ENCODE measurements at places on chromosomes 12 and 14.

DNA sequence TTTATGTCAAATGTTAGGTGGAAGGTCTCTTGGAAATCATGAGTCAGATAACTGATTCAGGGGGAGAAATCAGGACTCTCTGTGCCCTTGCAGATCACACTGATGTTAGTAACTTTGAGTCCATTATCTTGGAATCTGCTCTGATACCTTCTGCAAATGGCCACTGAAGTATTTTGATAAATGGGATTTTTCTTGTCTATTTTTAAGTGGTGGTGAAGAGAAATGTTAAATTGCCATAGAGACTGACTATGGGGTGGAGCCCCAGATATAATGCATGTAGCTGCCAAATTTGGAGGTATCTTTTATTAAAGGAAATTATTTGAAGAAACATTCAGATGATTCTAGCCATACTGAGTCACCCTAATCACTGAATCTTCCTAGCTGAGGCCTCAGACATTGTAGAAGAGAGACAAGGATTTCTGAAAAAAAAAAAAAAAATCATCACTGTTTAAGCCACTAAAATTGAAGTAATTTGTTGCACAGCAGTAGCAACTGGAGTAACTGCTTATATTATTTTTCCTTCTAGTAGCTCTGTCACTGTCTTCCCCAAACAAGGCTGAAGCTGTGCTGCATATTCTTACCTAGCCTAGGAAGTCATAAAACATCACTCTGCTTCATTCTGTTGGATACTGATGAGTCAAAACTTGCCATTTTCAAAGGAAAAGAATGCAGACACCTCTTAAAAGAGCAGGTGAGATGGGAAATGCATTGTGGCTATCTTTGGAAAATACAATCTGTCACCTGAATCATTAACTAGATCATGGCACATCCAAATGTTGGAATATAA lies 36.0 kb upstream of the CLEC14A start:
- DNase-seq = no peak

DNA sequence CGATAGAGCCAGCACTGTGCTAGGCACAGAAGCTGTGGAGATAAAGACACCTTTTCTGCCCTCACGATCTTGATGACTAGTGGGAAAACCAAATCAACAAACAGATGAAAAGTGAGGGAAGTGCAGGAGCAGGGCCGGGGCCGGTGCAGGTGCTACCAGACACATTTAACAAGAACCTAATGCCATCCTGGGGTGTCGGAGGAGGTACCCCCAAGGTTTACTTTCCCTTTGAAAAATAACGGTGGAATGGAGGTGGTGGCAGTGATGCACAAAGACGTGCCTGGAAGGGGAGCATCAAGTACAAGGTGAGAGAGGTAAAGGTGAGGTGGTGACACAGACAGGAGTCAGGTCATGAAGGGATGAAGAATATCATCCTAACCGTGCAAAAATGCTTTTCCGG lies 22.1 kb downstream of the SLC6A13 start:
- DNase-seq = no peak

GRCh38 chr12:58325561-58325960 lies 384.2 kb downstream of the ATP23 start:
- DNase-seq = no peak

GRCh38 chr14:102063109-102063807 lies 23.6 kb downstream of the HSP90AA1 start:
- DNase-seq = peak; percentile 39

GRCh38 chr12:84174115-84174514 lies 738.5 kb downstream of the SLC6A15 start:
- no peak for DNase-seq

DNA sequence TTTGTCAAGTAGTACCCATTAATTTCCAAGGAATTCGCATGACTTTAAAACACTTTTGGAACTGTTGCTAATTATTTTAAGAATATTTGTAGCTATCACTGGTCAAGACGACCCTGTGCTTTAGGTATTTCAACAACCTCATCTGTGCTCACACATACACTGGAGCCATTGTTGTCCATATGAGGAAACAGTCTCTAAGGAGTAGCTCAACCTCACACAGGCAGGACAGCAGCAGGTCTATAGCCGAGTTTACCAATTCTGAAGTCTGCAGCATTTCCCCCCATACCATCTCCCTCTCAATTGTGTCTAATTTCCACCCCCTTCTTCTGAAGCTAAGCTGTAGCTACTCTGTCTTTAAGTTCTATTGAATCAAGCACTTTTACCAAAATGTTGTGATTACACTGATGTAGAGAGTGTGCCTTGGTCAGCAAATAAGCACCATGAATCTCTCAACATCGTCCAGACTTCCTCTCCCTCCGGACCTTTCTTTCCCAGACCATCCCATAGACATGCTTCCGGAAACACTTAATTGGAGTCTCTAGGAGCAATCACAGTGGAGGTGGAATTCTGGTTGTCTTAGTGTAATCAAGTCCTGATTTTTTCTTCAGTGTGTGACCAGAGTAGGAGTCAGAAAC lies 48.5 kb upstream of the NUAK1 start:
- DNase-seq = no peak

- no peak for DNase-seq
Measured at GRCh38 chr12:65655074-65655493, 169.2 kb upstream of the HMGA2 start.

GRCh38 chr12:6274231-6275221 lies 36.0 kb upstream of the PLEKHG6 start:
- no peak for DNase-seq

GRCh38 chr12:94638521-94638920 lies 11.8 kb downstream of the TMCC3 start:
- DNase-seq = no peak

DNA sequence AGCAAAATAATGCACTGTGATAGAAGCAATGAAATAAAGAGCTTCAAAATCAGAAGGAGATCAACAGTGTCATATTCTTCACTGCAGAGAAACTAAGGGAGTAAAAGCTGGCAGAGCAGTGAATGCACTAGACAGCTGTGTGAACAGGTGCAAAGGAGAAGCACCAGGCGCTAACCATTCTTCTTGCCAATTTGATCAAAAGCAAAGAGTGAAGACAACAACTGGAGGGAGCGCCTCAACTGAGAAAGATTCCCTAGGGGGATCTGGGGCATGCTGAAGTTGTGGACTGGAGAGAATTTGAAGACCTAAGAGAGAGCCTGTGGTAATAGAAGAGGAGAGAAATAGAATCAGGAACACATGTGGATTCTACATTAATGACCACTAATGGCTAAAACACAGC lies 50.4 kb upstream of the OVCH1 start:
- no peak for DNase-seq

DNA sequence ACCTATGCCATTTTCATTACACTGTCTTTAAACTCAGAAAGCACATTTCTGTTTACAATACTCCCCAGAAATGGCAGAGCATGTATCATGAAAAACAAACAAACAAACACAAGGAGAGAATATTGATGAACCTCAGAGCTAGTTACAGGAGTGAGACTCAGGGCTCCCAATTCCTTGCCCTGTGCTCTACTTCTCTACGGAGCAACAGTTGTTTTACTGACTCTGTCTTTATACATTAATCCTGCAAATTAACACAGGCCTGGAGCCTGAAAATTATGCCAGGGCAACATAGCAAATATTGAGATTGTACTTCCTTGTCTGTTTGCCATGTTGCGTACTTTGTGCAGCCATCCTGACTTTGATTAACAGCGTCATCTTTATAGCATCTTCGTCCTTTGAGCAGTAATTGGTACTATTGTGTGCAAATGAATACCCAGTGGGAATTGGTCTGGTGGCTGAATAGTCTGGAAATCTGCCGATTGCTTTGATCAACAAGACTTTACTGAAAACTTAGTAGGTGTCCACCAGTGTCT lies 15.2 kb upstream of the AKAP6 start:
- DNase-seq = no peak

DNA sequence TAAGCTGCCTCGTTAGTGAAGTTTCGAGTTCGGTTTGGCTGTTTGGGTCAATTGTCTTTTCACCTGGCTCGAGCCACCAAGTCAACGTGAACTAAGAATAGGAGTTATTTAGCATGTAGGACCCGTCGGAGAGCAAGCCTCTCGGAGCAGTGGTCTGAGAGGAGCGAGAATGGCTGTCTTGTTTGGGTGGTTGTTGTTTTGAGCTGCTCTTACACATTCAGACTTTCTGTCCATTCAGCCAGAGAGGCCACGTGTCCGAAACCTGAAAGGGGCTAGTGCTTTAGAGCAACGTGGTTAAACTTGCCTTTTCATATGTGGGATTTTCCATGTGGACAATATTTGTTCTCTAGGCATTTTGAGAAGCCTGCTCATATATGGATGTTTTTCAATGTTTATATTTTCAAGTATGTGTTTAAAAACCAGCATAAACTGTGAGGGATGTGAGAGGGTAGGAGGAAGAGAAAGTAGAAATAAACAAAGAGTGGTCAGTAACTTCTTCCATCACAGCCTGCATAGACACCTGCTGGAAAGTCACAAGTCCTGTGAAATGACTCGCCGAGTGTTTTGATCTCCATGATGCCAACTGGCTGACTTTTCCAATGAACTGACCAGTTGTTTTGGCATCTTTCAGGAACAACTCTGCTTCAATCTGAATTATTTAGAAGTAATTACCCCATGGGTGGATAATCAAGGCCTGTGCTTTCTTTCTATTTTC lies 221.0 kb downstream of the ASCL1 start:
- no peak for DNase-seq

DNA sequence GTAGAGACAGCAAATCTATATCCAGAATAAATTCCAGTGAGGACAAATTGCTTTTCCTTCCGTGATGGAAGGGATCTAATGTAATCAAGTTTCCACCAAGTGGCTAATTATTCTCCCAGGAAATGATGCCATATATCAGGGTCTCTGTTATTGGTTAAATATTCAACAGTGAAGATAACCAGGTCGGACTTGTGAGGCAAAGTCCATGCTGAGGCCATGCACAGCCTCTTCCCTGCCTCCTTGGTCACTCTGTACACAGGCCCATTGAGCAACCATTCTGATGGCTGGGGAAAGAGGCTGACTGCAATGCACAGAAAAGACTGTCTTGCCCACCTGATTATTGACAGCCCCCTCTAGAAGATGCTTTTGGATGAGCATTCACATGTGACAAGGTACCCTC lies 90.1 kb downstream of the TNFAIP2 start:
- DNase-seq = no peak

DNA sequence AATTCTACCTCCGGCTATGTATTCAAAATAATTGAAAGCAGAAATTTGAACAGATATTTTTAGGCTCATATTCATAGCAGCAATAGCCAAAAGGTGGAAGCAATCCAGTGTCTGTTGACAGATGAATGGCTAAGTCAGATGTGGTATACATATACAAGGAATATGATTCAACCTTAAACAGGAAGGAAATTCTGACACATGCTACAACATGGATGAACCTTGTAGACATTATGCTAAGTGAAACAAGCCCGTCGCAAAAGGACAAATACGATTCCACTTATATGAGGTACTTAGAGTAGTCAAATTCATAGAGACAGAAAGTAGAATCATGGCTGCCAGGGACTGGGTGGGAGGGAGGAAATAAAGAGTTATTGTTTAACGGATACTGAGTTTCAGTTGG lies 331.6 kb downstream of the PCNX1 start:
- DNase-seq = no peak

DNA sequence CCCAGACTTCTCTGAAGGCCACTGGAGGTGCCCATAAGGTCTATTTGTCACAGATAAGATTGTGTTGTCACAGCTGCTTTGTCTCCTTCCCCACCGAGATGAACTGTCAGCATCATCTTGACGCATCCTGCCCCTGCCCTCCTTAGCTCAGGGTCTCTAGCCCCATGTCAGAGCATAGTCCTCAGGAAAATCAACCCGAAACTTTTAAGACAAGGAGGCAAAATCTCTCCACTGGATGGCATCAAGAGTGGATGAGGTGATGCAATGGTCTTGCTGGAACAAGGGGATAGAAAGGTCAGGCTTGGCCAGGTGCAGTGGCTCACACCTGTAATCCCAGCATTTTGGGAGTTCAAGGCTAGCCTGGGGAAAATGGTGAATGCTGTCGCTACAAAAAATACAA lies 8.2 kb downstream of the KRT79 start:
- DNase-seq = no peak

DNA sequence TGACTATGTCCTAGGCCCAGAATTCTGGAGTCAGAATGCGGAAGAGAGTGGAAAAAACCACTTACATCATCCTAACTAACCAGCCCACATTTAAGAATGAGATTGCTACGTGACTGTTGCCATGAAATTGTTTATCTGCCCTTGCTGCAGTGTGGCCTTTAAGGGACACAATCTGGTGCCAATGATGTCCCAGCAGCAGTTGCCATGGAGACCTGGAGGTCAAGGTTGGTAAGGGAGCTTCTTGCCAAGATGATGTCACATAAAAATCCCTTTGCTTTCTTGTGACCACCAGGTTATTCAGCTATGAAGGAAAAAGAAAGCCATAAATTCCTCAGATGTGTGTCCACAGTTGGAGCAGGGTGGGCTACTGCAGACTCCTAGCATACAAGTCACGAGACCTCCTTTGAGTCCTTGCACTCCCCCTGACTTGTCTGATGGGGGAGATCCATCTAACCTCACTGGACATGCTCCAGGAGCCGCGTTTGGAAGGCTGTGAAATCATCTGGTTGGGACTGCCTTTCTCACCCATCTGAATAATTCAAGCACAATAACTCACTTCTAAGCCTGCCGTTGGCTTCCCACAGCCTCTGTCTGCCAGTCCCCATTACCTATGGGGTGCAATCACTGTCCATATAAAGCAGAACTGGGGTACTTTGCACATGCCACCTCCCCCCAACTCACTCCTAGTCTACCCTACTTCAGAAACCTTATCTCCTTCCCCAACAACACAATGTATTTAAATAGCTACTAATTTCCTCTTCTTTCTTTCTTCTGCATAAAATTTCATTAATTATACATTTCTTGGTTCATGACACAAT lies 165.6 kb downstream of the ZFP36L1 start:
- no peak for DNase-seq

DNA sequence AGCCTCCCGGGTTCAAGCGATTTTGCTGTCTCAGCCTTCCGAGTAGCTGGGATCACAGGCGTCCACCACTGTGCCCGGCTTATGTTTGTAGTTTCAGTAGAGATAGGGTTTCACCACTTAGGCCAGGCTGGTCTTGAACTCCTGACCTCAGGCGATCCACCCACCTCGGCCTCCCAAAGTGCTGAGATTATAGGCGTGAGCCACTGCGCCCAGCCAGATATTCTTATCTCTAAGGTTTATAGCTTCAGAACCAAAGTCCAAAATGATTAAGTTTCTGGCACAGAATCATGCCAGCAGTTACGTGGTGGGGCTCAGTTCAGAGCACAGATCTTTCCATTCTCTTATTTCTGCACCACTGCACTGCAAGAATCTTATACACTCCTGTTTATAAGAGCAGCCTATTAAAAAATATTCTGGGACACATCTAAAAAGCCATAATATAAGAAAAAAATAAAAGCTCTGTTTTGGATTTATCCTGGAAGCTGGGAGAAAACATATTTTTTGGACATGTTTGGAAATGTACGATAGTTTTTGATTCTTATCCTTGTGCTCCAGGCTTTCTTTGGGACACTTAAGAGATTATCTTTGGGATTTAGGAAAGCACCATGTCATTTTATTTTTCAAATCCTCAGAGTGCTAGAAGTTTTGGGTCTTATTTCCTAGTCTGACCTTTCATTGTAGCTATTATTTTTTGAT lies 129.6 kb downstream of the LMNTD1 start:
- DNase-seq = no peak

GRCh38 chr12:93612776-93613175 lies 40.3 kb downstream of the SOCS2 start:
- DNase-seq = no peak

Measured in NCI-H510A treated with DMSO at 0.1 percent for 48 hours (cell line).